GDM1 (cell line): ENCODE measurements at places on chromosomes 6 and 20.

GRCh38 chr6:114452785-114453401 is 110.1 kb upstream of the HS3ST5 start:
- DNase-seq: no peak

- no peak for DNase-seq
Observed at GRCh38 chr6:49524541-49524940, 24.8 kb downstream of the GLYATL3 start.

GRCh38 chr20:40632346-40632976 is 56.6 kb downstream of the MAFB start:
- DNase-seq: no peak

DNA sequence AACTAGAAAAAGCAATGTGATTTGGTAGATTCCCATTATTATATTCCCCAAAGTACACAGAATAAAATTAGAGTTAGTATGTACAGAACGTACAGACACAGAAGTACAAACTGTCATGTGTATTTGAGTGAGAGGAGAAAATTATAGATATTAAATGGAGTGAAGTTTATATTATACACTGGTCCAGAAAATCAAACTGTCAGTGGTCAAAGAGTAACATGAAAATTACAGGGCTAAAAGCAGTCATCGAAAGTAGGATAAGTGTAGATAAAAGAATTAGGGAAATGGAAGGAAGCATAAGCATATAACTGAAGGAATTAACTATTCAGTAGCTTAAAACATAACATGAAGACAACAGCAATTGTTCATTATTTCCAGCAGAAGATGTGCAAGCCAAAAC is 30.3 kb downstream of the SEL1L2 start:
- DNase-seq: no peak

DNA sequence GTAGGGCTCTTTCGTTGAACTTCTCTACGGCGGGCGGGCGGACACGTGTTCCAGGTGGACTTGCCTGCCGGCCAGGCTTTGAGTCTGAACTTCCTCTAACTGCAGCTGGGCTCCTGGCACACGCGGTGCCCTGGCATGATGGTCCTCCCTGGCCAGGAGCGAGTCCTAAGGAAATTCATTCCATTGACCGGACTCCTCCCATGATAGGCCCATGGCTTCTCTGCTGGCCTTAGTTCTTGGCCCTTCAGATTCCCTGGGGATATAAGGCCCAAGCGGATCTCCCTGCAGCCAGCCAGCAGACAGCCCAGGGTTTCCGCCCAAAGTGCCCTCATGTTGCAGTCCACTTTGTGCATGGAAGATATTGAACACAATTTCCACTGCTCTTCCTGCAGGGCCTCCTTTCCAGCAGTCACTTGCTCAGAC is 39.4 kb downstream of the TBC1D7 start:
- no peak for DNase-seq

- no peak for DNase-seq
Observed at GRCh38 chr6:22253955-22254655, 42.7 kb downstream of the PRL start.

DNA sequence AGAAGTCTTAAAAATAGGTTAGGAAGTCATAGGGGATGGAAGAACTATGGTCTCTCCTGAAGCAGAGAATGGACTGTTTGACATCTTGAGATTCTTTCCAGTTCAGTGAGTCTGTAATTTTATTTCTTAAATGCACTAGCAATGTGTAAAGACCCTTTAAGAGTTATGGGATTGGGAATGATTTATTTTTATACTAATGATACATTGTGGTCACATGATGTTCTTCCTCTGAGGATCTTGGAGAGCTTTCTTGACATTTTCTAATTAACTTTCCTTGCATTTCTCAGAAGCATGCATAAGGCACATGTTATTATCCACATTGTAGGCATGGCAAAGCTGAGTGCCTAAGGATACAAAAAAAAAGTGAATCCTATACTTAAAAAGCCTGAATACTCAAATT is 507.6 kb upstream of the NRSN1 start:
- DNase-seq: no peak

DNA sequence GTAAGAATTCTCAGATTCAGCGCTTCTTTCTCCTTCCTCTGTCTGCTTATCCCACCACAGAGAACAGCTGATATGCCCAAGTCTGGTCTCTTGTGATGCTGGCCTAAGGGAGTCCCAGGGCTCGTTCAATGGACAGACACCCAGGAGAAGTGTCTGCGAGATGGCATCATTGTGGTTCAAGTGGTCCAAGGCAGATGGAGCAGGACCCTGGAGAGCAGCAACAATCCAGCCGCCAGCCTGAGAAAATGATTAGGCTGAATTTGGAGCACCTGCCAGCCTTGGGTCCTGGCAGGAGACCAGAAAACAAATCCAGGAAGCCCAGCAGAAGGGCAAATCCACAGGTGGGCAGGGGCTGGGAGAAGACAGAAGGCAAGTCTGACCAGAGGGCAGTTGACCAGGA is 145.8 kb downstream of the PTPRT start:
- no peak for DNase-seq

- no peak for DNase-seq
Observed at GRCh38 chr6:162849269-162849668, 121.5 kb downstream of the PACRG start.

GRCh38 chr6:70709826-70710225 is 42.1 kb downstream of the SMAP1 start:
- no peak for DNase-seq

- no peak for DNase-seq
Observed at GRCh38 chr6:84166395-84166794, 61.0 kb downstream of the CEP162 start.

- DNase-seq: no peak
Observed at GRCh38 chr6:154537511-154538325, 27.2 kb upstream of the CNKSR3 start.

DNA sequence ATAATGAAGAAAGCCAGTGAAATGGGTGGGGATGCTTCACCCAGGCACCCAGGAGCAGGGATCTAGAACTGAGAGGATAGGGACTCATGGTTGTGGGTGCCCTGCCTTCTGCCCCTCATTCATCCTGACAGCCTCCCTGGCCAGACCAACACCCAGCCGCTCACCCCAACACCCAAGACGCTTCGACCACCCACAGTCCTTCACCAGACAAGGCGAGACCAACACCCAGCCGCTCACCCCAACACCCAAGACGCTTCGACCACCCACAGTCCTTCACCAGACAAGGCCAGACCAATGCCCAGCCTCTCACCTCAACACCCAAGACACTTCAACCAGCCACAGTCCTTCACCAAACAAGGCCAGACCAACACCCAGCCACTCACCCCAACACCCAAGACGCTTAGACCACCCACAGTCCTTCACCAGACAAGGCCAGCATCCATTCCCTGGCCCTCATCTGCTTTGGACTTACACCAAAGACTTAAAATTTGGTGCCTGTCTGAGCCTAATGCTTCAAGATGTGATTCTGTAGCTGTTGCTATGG is 131.5 kb downstream of the ANKRD60 start:
- no peak for DNase-seq

- no peak for DNase-seq
Observed at GRCh38 chr20:33172781-33173180, 4.8 kb downstream of the BPIFA2 start.

DNA sequence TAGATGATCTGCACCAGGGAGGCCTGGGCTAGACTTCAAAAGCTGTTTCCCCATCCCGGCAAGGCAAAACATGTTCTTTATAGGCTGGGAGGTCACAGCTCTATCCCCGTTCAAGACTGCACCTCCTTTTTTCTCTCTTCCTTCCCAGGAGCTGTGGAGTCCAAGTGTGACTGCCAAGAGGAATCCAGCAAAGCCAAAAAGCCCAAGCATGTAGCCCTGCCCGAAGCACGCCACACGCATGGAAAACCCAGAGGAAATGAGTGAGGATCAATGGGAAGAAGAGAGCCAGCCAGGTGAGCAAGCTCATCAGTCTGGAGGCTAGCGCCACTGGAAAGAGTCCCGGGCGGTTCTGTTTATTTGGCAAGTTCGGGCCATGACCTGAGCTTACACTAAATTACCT is 240.4 kb downstream of the PRL start:
- DNase-seq: no peak

GRCh38 chr6:4354181-4354580 is 218.8 kb upstream of the ECI2 start:
- no peak for DNase-seq

- DNase-seq: no peak
Observed at GRCh38 chr20:23047738-23048214, 1.7 kb downstream of the THBD start.

GRCh38 chr6:28587746-28588075 is 62.0 kb downstream of the GPX5 start:
- DNase-seq: no peak

DNA sequence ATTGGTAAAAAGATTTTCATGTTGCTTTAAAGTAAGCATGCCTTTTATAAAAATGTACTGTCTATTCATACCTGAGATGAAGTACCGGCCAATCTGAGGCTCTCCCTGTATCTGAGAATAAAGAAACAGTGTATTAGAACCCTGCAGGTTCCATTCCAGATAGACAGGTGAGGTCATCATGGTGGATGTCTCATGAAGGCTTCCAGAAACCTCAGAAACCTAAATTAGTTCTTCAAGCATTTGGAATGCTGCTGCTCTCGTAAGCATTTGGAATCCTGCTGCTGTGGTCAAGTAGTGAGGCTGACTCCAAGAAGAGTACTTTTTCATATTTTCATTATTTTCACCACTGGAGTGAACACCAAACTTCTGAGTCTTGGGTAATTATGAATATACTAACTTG is 642.3 kb downstream of the MAFB start:
- no peak for DNase-seq

GRCh38 chr6:159464816-159465215 is 228.2 kb downstream of the SOD2 start:
- DNase-seq: no peak

DNA sequence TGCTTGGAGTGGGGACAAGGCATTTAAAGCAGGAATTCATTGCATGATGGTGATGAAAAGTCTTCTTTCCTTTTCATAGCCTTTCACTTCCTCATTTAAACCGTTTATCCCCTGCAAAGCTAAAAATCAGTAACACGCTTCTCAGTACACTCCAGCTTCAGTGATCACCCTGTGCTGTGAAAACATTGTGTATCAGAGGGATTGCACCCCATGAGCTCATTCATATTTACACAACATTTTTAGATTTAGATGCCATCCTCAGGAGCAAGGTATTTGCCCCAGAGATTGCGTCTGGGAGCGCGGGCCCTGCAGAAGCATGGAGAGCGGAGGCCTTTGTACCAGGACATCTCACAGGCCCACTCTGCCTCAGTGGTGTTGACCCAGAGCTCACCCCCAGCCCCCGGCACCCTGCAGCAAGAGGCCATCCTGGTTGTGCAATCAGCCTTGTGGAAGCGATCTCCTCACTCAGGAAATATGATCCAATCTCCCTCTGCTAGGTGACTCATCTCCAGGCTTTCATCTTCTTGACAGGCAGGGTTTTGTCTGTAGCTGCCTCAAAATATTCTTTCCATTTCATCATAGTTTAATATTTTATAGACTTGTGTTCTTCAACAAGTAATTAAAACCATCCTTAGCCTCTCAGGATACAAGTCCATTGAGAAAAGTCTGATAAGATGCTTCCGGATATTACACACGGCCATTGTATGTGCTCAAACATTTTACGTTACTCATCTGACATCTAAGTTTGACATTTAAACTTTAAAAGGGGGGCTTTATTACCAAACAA is 38.9 kb upstream of the THBS2 start:
- DNase-seq: no peak

DNA sequence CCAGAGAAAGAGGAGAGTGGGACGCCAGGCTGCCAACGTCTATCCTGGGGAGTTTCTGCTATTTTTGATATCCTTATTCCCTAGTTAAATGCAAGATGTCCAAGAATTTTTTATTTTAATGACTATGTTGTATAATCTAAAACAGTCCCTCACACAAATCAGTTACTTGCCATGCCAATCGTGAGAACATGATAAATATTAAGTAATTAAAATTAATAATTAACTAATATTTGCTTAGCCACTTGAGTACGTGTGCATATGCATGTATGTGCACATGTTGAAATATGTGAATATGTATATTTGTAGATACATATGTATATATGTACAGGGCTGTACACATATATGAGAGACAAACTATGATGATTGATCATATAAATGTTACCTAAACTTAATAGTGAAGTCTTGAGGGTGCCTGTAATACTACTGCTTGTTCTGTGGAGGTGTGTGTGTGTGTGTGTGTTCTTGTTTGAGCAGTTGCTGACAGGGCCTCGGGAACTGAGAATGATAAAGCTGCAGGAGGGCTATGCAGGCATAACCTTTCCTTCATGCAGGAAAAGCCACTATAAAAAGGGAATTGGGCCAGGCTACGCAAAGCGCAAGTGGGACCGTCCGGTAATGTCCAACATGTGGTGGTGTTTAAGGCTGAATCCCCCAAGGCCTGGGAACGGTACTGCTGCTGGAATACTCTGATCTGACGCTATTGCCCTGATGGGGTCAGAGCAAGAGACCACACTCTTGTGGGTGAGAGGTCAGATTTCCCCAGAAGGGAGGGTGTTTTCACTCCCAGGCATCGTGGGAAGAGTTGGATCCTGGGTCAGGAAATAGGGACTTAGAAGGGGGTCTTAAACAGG is 148.3 kb upstream of the TBX18 start:
- no peak for DNase-seq

DNA sequence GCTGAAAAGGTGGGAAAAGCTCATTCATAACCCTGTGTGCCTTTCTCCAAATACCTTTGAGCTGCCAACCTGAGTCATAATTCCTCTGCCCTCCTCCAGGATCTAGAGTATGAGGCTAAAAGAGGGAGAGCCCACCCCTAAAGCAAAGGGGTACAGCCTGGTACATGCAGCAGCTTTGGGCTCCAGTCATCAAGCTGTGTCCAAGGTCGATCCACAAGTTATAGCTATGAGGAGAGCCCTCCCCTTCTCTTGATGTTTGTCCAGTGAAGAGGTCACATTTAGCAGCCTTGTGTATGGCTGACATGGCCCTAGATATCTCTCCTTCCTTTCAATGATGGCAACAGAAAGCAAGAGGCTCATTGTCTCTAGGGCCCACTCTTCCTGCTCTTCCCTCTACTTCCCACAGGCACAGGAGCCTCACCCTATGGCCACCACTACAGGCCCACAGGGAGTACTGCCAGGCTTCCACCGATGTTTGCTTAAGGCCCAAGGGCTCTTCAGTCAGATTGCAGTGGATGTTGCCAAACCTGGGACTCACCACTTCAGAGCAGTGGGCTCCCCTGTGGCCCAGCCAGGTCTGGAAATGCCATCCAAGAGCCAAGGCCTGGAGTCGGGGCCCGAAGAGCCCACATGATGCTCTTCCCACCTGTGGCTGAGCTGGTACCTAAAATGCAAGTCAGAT is 176.8 kb downstream of the CD83 start:
- no peak for DNase-seq

DNA sequence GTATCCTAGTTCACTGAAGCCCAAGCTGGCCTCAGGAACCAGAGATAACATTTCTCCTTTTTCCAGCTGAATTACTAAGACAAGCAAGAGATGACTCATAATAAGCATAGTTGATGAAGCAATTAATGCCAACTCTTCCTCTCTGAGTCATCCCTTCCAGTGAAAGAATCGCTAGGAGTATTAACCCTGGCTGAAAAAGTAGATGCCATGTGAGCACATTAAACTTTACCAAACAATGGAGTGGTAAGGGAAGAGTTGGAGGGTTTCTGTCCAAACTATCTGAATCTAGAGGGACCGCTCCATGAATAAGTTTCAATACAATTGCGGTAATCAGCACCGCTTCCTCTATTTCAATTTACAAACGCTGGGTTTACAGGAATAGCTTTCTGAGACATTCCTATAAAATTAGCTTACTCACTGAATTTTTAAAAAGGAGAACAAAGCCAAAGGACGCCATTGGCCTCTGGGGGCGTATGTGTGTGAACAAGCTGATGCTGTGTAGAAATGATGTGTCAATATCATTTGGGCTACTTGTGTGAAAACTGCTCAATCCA is 48.3 kb downstream of the ATXN1 start:
- DNase-seq: no peak

- no peak for DNase-seq
Observed at GRCh38 chr6:13484138-13484708, 3.2 kb downstream of the GFOD1 start.
